ENCODE measurements at places on chromosomes 7 and 10.

DNA sequence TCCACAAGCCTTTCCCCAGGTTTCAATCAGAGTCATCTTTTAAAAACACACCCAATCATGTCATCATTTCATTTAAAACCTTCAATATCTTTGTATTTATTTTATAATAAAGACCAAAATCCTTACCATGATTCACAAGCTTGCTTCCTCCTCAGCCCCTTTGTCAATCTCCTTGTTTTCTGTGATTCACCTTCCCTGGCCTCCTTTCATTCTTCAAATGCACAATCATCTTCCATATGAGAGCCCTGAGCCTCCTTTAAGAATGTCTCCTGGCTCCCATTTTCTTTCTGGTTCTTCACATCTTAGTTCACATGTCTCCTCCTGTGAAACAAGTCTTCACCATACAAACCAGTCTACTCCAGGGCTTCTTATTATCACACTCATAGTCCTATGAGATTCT is 904.0 kb downstream of the SORCS3 start:
- H3K27me3 ChIP-seq: no peaks in the 10 kb centered on the region
- DNase-seq: no peak
- no peak overlapping the region for H3K4me3 ChIP-seq
- H3K36me3 ChIP-seq: no peaks in the 10 kb centered on the region
- H3K27ac ChIP-seq: no peak overlapping the region
- H3K4me1 ChIP-seq: no peaks in the 10 kb centered on the region

GRCh38 chr10:130606001-130606405 is 469.8 kb downstream of the GLRX3 start:
- no peak overlapping the region for H3K4me3 ChIP-seq
- no peak for DNase-seq
- H3K27ac ChIP-seq: no peak overlapping the region
- H3K36me3 ChIP-seq: no peaks in the 10 kb centered on the region
- no peaks in the 10 kb centered on the region for H3K27me3 ChIP-seq
- H3K4me1 ChIP-seq: no peaks in the 10 kb centered on the region

- H3K36me3 ChIP-seq: peaks cover 59% of the 10 kb centered on the region
- H3K27ac ChIP-seq: no peak overlapping the region
- DNase-seq: no peak
- H3K27me3 ChIP-seq: no peaks in the 10 kb centered on the region
- H3K4me3 ChIP-seq: no peak overlapping the region
Observed at GRCh38 chr7:44646176-44646920, 39.9 kb downstream of the OGDH start.

DNA sequence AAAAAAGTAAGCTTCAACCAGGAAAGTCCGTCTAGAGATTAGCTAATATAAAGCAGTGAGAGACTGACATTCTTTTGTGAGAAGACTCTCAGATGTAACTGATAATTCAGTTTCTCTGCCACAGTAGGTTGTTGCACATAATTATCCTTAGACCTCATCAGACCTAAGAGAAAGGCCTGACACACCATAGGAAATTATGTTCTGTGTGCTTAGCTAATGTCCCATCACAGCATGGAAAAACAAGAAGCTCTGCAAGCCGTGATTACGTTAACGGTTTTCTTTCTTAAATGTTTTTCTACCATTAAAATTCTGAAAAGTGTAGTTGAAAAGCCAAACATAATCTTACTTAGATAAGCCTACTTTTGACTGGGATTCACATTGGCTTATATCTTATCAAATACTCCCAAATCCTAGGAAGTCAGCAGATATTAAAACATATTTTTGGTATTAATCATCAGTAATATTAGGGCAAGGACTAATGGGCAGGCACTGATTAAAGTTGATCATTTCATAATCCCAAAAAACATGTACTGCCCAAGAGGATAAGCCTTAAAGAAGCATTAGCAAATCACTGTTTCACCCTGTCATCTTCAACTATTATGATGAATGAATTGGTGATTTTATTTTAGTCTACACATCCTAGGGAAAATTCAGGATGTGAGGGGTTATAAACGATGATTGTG is 5.2 kb downstream of the CSTF2T start:
- H3K27ac ChIP-seq: no peak overlapping the region
- no peak overlapping the region for H3K4me3 ChIP-seq

GRCh38 chr10:117186832-117187615 is 10.3 kb upstream of the KCNK18 start:
- H3K4me3 ChIP-seq: no peak overlapping the region
- peaks cover 17% of the 10 kb centered on the region for H3K27me3 ChIP-seq
- no peaks in the 10 kb centered on the region for H3K36me3 ChIP-seq
- H3K27ac ChIP-seq: no peak overlapping the region
- H3K4me1 ChIP-seq: no peaks in the 10 kb centered on the region
- no peak for DNase-seq

All from mesenchymal stem cell (in vitro differentiated cells and primary cell).